Caki2 (cell line): ENCODE measurements at places on chromosomes 3 and 15.
A peak's percentile ranks its signal among the peaks of the same experiment; 100 is the strongest.

DNA sequence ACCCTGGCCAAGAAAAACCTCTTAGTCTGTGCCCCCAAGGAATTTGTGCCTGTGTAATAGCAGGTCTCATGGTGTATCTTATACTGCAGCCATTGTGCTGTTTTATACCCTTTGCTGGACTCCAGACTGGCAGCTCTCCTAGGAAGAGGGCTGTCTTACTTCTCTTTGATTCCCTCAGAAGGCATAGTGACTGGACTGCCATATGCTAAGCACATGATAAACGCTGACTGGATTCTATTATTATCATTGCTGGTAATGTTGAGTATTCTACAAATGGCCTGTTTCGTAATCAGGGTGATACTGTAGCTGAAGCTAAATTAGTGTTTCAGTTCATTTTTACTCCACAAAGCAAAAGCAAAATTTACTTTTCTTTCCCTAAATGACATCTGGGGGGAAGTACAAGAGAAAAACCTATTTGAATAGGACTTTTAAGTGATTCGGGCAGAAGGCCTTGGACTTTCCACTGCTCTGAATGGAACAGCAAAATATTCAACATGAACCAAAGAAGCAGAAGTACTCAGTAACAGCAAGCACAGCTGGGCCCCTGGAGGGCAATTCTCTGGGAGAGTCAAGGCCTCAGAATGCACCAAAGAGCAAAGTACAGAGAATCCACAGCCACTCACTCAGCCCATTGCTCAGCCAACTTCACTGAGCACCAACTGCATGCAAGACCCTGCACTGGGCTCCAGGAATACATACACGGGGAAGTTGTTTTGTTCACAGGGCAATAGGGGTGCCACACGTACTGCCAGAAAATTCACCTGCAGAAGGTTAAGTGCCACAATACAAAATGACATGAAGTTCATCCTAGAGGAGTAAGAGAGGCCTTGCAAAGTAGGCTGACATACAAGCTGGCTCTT is 7.9 kb upstream of the BCL2A1 start:
- no peak for DNase-seq

- no peak for DNase-seq
Observed at GRCh38 chr3:50521572-50521971, 18.1 kb upstream of the CACNA2D2 start.

GRCh38 chr3:73576999-73577461 is 47.7 kb downstream of the PDZRN3 start:
- DNase-seq = peak; percentile 57

- no peak for DNase-seq
Observed at GRCh38 chr3:158109295-158109803, 540 bp upstream of the RSRC1 start.

DNA sequence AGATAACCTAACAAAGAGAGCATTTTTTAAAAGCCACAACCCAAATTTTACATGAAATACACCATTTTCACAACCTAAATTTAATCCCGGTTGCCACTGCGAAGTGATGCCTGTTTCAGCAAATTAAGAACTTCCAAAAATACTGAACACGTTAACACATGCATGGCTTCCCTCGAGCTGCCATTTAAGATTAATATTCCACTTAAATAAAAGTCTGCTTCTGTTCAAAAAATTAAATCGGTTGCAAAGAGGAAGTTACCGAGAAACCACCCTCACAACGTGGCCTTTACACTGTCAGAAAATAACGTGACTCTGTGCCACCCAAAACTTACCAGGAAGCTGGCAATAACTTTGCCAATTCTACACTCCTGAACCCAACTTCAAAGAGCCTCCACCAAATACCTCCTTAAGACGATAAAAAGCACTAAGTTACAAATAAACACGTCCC is 1.2 kb downstream of the TBL1XR1 start:
- no peak for DNase-seq

DNA sequence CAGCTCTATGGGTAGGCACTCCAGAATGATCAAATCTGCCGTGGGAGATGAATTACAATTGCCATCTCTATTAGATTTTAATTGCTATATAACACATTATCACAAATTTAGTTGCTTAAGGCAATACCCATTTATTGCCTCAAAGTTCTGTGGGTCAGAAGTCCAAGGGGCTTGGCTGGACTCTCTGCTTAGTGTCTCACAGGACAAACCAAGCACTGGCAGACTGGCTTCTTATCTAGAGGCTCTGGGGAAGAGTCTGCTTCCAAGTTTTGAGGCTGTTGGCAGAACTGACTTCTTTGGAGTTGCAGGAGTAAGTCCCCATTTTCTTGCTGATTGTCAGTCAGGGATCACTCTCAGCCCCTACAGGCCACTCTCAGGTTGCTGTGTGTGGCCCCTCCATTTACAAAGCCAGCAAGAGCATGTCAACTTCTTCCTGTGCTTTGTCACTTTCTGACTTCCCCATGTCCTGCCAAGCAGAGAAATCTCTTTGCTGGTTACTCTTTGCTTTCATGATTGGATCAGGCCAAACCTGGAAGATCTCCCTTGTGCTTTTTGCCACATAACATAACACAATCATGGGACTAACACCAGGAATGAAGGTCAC is 93.5 kb upstream of the PRICKLE2 start:
- no peak for DNase-seq

GRCh38 chr3:3503411-3503810 is 295.8 kb upstream of the LRRN1 start:
- no peak for DNase-seq

DNA sequence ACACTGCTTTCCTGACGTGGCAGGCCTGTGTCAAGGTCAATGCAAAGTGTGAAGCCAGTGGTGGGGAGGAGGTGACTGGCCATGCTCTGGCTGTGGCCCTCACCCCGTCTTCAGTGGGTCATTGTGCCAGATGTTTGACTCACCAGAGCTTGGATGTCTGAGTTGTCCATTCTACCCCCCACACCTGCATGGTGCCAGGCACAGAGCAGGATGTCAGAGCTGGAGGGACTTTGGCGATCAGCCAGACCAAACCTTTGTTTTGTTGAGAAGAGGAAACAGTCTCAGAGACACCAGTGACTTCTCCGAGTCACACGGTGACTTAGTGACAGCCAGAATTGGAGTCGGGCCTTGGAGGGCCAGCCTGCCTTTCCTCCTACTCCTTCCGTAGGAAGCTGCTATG is 49.5 kb downstream of the SMAD6 start:
- DNase-seq = peak; percentile 90

DNA sequence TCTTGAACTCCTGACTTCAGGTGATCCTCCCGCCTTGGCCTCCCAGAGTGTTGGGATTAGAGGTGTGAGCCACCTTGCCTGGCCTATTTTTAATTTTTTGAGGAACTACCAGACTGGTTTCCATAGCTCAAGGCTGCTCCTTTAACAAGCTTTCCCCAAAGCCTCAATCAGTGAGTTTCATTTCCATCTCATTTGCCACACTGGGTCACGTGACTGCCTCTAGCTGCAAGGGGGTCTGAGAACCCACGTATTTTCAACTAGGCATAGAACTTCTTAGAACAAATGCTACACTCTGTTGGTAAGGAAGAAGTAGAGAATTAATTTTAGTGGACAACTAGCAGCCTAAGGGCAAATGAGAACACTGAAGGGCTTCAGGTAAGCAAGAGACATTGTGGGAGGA is 3.1 kb upstream of the CD276 start:
- DNase-seq = no peak

GRCh38 chr3:143146486-143147274 is 27.1 kb downstream of the CHST2 start:
- peak; percentile 22 for DNase-seq
